Lung (tissue), 17 donors: ENCODE measurements at places on chromosomes 6 and 20. TPM values are rescaled to one million over a fixed set of nuclear protein-coding genes. Genes with fewer than 3 reads are reported as not detected.

- H3K27me3 ChIP-seq: no peaks in the 10 kb centered on the region
- no peak overlapping the region for H3K4me3 ChIP-seq
- H3K36me3 ChIP-seq: no peaks in the 10 kb centered on the region
- no peak for DNase-seq
These were observed 146.6 kb upstream of the GLP1R start for GRCh38 chr6:38901802-38902522.

GRCh38 chr6:14520029-14520428 is 402.5 kb downstream of the CD83 start:
- DNase-seq: no peak
- H3K27ac ChIP-seq: no peak overlapping the region
- no peaks in the 10 kb centered on the region for H3K36me3 ChIP-seq
- no peak overlapping the region for H3K4me3 ChIP-seq
- H3K4me1 ChIP-seq: no peaks in the 10 kb centered on the region

DNA sequence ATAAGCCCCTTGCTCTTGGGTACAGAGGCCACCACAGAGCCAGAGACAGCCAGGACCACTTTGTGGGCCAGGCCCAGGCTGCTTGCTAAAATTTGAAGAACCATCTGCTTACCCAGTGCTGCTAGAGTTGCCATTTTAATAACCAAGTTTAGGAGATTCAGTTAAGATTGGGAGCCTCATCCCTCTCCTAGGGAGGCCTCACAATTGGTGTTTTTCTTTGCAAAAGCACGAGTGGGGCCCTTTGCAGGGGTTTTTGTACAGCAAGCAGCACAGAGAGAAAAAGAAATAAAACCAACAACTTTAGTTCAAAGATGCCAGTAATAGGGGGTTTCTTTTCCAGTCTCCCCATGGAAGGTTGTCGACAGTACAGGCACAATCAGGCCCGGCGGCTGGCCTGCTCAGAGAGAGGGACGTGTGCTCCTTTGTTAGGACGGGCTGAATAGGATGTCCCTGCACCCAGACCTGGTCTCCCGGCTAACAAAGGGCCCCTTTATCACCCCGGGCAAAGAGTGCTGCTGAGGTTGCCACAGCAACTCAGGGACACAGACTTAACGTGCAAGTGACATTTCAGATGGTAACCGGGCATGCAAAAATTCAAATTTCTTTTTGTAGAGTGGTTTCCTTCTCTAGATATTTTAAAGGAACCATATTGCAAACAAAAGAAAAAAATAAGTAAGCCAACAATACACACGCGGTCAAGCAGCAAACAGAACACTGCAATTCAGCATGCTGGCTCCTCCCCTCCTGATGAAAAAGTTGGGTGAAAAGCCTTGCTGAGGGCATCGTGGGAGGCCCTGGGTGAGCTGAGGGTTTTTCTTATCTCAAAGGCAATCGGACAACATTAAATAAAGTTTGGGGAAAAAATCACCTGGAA is 10.5 kb upstream of the TOX2 start:
- no peak for DNase-seq
- no peaks in the 10 kb centered on the region for H3K36me3 ChIP-seq
- H3K27me3 ChIP-seq: no peaks in the 10 kb centered on the region
- H3K4me1 ChIP-seq: no peaks in the 10 kb centered on the region
- H3K27ac ChIP-seq: no peak overlapping the region

DNA sequence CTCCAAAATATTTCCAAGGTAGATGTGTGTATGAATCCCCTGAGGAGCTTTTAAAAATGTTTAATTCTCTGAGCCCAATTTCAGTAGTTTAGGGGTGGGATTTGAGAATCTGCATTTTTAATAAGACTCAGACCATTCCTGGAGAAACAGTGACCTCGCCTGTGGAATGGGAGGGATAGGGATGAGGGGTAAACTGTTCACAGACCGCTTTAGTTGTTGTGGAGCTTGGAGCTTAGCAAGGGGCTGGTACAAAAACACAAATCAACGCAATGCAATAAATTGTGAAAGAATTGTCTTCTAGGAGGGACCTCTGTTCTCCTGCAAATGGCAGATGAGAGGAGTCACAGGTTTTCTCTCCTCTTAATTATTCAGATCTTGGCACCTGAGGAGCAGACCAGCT is 239.3 kb upstream of the SULF2 start:
- H3K4me3 ChIP-seq: no peak overlapping the region
- no peak for DNase-seq
- H3K27me3 ChIP-seq: no peaks in the 10 kb centered on the region
- H3K36me3 ChIP-seq: no peaks in the 10 kb centered on the region
- no peaks in the 10 kb centered on the region for H3K4me1 ChIP-seq
- no peak overlapping the region for H3K27ac ChIP-seq

DNA sequence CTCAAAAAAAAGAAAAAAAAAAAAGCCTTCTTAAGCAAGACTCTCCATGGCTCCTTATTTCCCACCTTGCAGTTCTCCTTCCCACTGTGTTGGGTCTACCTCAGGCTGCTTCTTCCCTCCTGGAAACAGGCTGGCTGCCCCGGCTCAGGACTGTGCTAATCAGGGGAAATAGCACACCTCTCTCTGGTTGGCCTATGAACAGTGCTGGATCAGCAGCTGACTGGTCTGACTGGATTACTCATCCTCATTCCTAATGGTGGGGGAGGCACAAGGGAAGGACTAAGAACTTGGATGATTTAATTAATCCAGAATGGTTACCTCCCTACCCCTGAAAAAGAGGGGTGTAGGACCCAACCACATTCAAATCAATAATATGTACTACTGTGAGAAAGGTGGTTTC is 3.9 kb upstream of the SRSF3 start:
- no peak overlapping the region for H3K27ac ChIP-seq
- H3K4me3 ChIP-seq: no peak overlapping the region
- H3K27me3 ChIP-seq: no peaks in the 10 kb centered on the region
- H3K36me3 ChIP-seq: no peaks in the 10 kb centered on the region
- H3K4me1 ChIP-seq: no peaks in the 10 kb centered on the region

GRCh38 chr20:53298911-53299310 is 294.7 kb downstream of the ZNF217 start:
- no peaks in the 10 kb centered on the region for H3K36me3 ChIP-seq
- peaks cover 27% of the 10 kb centered on the region for H3K4me1 ChIP-seq
- H3K27ac ChIP-seq: no peak overlapping the region

GRCh38 chr6:43250992-43251373 is 7.7 kb downstream of the TTBK1 start:
- H3K27ac ChIP-seq: no peak overlapping the region
- DNase-seq: no peak
- no peaks in the 10 kb centered on the region for H3K36me3 ChIP-seq
- H3K27me3 ChIP-seq: peaks cover 33% of the 10 kb centered on the region

DNA sequence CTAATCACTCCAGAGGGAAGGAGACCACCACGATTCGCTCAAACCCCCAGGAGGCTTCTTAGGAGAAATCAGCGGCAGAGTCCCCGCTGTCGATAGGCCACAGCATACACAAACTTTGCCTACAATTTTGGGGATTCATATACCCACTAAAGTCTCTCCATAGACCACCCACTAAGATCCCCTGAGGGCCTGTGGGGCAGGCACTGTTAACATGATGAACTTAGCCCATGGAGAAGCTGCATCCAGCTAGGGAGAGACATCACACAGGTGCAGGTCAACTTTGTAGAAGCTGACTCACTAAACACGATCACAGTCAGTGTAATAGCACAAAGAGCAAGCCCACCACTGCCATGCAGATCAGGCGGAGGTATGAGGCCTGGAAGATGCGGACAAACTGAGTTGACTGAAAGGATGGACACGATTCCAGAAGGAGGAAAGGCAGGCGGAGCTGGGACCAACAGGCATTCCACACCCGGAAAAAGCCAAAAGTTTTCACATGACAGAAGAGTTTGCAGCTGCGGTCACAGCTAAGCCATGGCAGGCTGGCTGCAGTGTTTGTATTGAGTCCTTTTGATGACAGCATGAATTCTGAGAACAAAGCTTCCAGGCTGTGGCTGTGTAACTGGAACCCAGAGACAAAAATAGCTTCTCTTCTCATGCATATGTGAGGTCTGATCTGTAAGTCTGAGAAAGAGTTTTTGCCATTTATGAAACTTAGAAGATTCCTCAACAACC is 75.7 kb upstream of the QKI start:
- no peaks in the 10 kb centered on the region for H3K27me3 ChIP-seq
- H3K36me3 ChIP-seq: no peaks in the 10 kb centered on the region
- DNase-seq: peak; percentile 89
- no peak overlapping the region for H3K4me3 ChIP-seq
- H3K4me1 ChIP-seq: peaks cover 11% of the 10 kb centered on the region

GRCh38 chr6:157849288-157850017 is 26.4 kb downstream of the SNX9 start:
- H3K27ac ChIP-seq: no peak overlapping the region
- H3K4me3 ChIP-seq: no peak overlapping the region
- DNase-seq: no peak
- peaks cover 17% of the 10 kb centered on the region for H3K4me1 ChIP-seq

GRCh38 chr6:151494235-151494935 is 568 bp downstream of the CCDC170 start:
- no peak overlapping the region for H3K27ac ChIP-seq
- peaks cover 26% of the 10 kb centered on the region for H3K27me3 ChIP-seq
- DNase-seq: peak; percentile 66
- H3K4me3 ChIP-seq: peak overlapping the region; percentile 49
- no peaks in the 10 kb centered on the region for H3K36me3 ChIP-seq
- peaks cover 7% of the 10 kb centered on the region for H3K4me1 ChIP-seq

- peaks cover 30% of the 10 kb centered on the region for H3K4me1 ChIP-seq
- DNase-seq: peak; percentile 79
- H3K27ac ChIP-seq: no peak overlapping the region
- H3K36me3 ChIP-seq: no peaks in the 10 kb centered on the region
- no peak overlapping the region for H3K4me3 ChIP-seq
- H3K27me3 ChIP-seq: no peaks in the 10 kb centered on the region
These were observed 59.4 kb downstream of the GFOD1 start for GRCh38 chr6:13427801-13428582.

- DNase-seq: no peak
- peak overlapping the region; percentile 97 for H3K27ac ChIP-seq
- H3K4me3 ChIP-seq: no peak overlapping the region
- H3K27me3 ChIP-seq: no peaks in the 10 kb centered on the region
These were observed 32.9 kb upstream of the ID1 start for GRCh38 chr20:31572042-31572700.

- H3K4me1 ChIP-seq: peaks cover 5% of the 10 kb centered on the region
- H3K27ac ChIP-seq: peak overlapping the region; percentile 78
- DNase-seq: peak; percentile 48
- peak overlapping the region; percentile 62 for H3K4me3 ChIP-seq
- no peaks in the 10 kb centered on the region for H3K36me3 ChIP-seq
These were observed 766 bp downstream of the SLC16A10 start for GRCh38 chr6:111087871-111088667.

GRCh38 chr6:70375882-70376281 is 37.4 kb upstream of the FAM135A start:
- H3K4me1 ChIP-seq: peaks cover 5% of the 10 kb centered on the region
- peaks cover 4% of the 10 kb centered on the region for H3K27me3 ChIP-seq
- DNase-seq: no peak

- no peaks in the 10 kb centered on the region for H3K27me3 ChIP-seq
- no peak overlapping the region for H3K27ac ChIP-seq
- no peaks in the 10 kb centered on the region for H3K4me1 ChIP-seq
- DNase-seq: no peak
These were observed 200.7 kb downstream of the PREX1 start for GRCh38 chr20:48626938-48627736.

DNA sequence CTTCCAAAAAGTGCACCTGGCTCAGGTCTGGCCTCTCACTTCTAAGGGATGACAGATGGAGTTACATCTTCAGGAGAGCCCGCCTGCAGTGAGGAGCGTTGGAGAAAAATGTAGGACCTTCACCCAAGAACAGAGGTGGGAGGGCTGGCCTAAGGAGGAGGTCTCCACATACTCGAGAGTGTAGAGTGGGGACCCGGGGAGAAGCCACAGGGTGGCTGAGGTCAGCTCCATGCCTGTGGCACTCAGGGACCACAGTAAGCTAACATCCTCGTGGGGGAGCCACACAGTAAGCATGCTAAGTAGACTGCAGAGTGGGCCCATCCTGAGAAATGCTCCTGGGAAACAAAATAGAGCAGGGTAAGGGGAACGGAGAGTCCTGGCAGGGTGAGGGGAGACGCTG is 24.0 kb downstream of the AAR2 start:
- H3K4me3 ChIP-seq: no peak overlapping the region
- no peaks in the 10 kb centered on the region for H3K27me3 ChIP-seq
- H3K36me3 ChIP-seq: peaks cover 5% of the 10 kb centered on the region
- no peaks in the 10 kb centered on the region for H3K4me1 ChIP-seq
- DNase-seq: no peak

DNA sequence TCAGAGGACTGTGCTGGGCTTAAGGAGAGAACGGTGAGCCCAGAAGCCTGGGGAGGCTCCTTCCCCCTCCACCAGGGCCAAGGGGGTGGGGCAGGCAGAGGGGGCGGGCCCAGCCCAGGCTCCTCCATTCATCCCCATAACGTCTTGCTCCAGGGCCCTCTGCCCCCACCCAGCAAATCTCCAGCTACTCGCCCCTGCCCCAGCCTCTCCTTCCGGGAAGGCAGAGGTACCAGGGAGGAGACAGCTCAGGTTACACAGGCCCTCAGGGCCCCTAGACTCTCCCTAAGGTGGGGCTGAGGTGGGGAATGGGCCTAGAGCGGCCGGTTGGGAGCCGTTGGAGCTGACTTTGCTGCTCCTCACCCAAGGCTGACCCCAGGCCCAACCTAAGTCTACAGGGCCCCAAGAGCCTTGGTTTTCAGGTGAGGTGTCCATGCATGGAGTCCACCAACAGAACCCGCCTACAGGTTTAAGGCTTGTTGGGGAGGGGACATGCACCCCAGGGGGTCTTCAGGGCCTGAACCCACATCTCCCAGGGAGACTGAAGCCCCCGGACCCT is 1.2 kb downstream of the LAMA5 start:
- peak; percentile 71 for DNase-seq
- H3K36me3 ChIP-seq: no peaks in the 10 kb centered on the region
- peak overlapping the region; percentile 70 for H3K4me3 ChIP-seq

DNA sequence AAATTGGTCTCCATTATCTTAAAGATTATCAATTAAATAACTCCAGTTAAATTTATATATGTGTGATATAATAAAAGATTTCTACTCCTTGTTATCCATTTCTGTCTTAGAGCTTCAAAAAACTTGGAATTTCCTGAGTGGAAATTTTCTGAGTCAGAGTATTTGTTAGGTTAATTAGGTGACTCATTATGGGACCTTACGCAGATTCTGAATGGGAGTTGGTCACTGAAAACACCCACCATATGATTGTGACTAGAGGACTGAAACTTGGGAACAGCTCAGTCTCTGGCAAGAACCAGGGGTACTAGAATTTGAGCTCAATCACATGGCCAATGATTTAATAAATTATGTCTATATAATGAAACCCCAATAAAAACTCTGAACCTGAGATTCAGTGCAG is 125.4 kb upstream of the HMGCLL1 start:
- H3K36me3 ChIP-seq: no peaks in the 10 kb centered on the region
- no peak for DNase-seq
- no peak overlapping the region for H3K4me3 ChIP-seq
- no peaks in the 10 kb centered on the region for H3K4me1 ChIP-seq

PAK5 gene
- 0.28 TPM for total RNA-seq

TMEM244 gene
- not detected for total RNA-seq

ZSCAN23 gene
- total RNA-seq: 17.2 TPM

PREP gene
- total RNA-seq: 31.3 TPM

CLPSL1 gene
- not detected for total RNA-seq

EBF4 gene
- 15.8 TPM for total RNA-seq

DACT2 gene
- 2.4 TPM for total RNA-seq

RFX6 gene
- 1.5 TPM for total RNA-seq

DAAM2 gene
- 43.0 TPM for total RNA-seq

MEP1A gene
- total RNA-seq: 0.09 TPM

ADGRB3 gene
- 24.6 TPM for total RNA-seq

PGBD1 gene
- 3.9 TPM for total RNA-seq

C6orf132 gene
- total RNA-seq: 5.9 TPM
